Germinal center (tissue), 1 donor: ENCODE measurements at places on chromosomes 1 and 21.
A peak's percentile ranks its signal among the peaks of the same experiment; 100 is the strongest.

GRCh38 chr1:63523738-63524137 is 413 bp downstream of the EFCAB7 start:
- DNase-seq = peak; percentile 4

DNA sequence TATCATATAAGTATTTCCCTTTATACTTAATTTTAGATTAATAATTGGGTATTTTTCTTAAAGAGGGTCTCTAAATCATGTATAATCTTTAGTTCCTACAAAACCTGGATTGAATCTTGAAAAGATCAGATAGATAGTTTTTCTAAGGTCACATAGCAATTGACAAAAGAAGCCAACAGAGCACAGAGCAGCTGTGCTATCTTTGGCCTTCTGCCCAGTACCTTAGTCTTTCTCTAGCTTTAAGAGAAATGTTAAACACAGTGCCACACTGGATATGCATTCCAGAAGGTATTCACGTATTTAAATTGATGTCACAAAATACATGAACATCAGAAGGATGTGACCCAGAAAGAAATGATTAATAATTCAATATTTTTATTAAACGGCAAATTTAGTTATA is 86.8 kb downstream of the C21orf91 start:
- no peak for DNase-seq

GRCh38 chr1:9592510-9593075 is 3.9 kb downstream of the TMEM201 start:
- DNase-seq = no peak

- no peak for DNase-seq
Observed at GRCh38 chr1:196774603-196775002, at the start of gene CFHR3. Gene CFHR3 (plus strand): TSS chr1:196774840. CDS start chr1:196774887, 47 bp downstream.

GRCh38 chr1:233010146-233010545 is 59.7 kb downstream of the NTPCR start:
- no peak for DNase-seq

- DNase-seq = peak; percentile 42
Observed at GRCh38 chr1:31064718-31065309, 703 bp downstream of the PUM1 start.

- no peak for DNase-seq
Observed at GRCh38 chr1:31800674-31800967, 15.2 kb downstream of the SPOCD1 start.

DNA sequence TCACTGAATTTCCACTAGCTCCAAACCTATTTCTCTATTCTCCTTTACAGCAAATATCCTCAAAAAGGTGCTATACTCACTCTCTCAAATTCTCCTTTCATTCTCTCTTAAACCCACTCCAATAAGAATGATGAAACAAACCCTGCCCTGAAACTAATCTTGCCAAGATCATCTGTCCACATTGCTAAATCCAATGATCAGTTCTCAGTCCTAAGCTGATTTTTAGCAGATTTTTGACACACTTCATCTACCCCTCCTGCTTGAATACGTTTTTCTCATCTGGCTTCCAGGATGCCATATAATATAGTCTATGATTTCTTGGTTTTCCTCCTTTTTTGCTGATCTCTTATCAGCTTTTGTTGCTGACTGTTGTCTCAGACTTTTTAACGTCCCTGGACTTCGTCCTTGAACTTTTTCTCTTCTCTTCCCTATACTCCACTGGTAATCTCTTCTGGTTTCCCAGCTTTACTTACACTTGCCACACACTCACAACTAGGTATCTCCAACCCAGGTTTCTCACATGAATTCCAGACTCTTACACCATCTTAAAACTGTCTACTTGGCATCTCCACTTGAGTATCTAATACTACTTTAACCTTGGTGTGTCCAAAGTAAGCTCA is 35.3 kb downstream of the RERE start:
- DNase-seq = no peak

DNA sequence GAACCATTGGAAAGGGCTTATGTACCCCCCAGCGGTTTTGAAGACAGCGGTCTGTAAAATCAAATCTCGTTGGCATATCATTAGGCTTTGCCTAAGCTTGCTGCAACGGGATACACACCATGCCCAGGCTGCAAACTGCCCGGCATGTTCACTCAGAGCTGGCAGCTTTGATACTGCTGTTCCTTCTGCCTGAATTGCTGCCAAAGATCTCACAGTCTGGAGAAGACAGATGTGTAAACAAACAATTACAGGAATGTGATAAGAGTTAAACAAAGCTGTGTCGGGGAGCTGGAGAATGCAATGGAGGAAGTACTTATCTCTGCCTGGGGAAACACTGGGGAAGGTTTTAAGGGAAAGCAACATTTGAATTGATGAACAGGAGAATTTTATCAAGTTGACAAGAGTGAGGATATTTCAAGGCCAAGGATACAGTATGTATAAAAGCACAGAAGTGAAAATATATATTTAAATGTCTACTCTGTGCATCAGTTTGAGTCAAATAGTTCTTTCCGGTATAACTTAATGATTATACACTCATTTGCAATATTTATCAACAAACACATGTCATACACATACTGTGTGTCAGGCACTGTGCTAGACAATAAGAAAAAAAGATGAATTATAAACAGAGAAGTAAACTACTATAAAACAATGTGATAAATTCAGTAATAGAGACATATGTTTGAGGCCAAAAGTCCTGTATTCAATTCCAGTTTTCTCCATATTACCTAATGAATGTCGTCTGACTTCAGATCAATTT is 29.9 kb downstream of the CHML start:
- DNase-seq = no peak

GRCh38 chr1:11198851-11199594 is 9.9 kb downstream of the ANGPTL7 start:
- no peak for DNase-seq

DNA sequence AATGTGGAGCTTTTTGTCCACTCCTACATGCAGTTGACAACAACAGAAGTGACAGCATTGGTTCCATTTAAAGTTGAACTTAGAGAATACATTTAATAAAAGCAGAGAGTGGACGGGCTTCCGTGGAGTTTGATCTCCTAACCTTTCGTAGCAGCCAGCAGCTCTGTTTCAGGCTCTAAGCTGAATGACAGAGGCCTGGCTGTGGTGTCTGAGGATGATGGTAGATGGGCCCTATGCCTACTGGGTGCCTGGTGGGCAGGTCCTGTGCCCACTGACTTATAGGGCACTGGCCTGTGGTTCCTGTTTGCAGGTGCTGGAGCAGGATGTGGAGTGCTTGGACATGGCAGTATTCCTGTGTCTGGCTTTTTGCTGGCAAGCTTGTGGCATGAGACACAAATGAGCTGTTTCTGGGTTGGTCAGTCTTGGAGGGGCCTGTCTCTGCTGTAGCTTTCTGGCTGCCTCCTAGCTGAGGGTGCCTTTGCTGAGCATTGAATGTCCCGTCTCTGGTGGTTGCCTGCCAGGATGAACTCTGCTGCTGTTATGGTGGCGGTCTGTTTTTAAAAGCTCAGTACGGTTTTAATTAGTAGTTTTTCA is 54.6 kb downstream of the PRDM2 start:
- DNase-seq = no peak

DNA sequence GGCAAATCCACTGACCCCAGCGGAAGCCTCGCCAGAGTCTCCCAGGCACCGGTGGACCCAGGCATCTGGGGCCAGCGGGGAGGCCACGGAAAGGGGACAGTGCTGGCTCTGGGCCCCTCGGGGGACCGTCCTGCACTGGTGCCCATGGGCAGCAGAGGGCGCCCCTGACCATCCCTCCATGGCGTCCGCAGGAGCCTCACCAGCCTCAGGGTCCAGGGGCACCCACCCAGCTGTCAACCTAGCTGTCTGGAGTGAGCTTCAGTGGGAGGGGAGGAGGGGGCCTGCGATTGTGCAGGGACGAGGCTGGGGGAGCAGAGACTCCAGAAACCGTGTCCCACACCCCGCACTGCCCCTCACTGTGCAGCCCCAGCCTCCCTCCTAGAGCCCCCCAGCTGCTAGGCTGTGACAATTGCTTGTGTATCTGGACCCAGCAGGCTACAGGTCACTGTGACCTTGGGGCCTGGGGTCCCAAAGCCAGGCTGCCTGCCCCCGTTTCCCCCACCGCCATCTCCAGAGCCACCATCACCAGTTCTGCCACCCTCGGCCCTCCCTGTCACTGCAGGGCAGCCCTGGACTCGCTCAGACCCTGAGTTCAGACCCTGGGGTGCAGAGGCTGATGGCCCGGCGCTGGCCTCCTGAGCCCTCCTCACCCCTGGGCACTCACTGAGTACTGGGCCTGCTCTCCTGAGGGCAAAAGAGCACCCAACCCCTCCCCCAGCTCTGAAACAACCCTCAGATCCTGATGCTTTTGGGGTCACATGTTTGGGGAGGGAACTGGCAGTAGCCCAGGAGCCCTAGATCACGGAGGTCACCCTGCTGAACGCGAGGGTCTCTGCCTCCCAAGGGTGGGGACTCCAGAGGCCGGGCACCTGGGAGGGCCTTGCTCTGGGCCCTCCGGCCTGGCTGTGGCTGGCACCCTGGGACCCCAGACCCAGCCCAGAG is 10.6 kb upstream of the COL6A1 start:
- no peak for DNase-seq

DNA sequence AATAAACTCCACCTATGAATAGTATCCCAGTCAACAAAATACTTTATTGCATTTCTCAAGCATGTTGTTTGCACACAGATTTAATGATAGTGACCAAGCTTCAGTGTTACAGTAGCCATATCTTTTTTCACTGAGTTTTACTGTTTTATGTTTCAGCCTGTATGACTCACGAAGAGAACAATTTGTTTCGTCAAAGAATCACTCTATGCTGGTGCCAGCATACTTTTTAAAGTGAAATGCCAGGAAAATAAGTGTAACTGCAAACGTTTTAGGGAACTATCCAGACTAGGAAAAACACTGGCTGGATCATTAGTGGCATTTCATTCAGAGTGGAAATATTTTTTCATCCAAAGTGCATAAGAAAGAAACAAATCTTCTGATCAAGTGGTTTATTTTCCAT is 210.8 kb downstream of the COL11A1 start:
- no peak for DNase-seq

- no peak for DNase-seq
Observed at GRCh38 chr1:234869182-234870019, 259.2 kb downstream of the TOMM20 start.

DNA sequence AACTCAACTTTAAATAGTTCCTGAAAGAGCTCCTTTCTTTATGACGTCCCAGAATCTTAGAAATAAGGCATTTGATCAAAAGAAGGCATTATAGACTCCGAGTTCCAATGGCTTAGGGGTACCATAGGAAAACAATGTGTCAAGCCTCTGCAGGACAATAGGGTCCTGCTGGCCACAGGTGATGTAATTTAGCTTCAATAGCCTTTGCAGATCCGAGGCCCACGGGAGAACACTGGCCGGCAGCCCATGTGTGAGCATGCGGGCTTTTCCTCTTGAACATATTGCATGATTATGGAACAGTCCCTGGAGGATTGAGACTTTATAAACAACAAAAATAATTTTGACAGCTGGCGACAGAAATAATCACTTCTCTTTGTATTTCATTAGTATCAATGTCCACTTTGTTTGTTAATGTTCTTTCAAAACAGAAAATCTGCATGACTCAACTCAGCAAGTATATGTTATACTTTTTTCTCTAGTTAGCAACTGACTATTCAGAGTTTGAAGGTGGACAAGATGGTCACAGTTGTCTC is 49.0 kb upstream of the NR5A2 start:
- no peak for DNase-seq

DNA sequence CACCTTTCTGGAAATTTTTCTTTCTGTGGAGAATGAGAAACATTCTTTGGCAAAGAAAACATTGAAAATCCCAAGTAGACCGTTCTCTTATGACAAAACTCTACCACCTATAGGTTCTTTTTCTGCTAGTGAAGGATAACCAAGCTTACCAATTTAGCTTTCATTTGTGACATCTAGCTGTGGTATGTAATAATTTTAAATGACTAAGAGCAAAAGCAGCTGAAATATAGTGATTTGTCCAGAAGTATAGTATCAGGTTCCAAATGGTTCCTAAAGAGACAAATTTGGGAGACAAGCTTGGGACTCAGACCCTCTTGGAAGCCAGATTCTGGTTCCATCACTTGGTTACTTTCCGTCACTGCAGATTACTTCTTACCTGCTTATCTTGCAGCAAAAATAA is 24.4 kb downstream of the FUBP1 start:
- no peak for DNase-seq

DNA sequence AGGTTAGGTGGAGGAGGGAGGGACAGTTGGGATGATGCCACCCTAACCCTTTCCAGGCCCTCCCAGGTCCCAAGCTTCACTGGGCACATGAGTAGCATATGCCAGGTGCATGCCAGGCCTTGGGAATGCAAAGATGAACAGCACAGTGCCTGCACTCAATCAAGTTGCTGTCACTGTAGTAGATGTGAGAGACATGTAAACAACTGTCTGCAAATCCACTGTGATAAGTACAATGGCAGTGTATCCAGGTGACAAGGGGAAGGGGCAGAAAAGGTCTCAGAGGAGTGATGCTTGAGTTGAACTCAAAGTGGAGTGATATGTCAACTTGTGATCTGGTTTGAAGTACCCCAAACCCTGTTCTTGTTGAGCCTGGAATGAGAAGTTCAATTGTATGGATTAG is 49.5 kb upstream of the LRRN2 start:
- DNase-seq = no peak

GRCh38 chr1:173478094-173478674 is 1.0 kb downstream of the PRDX6 start:
- no peak for DNase-seq

DNA sequence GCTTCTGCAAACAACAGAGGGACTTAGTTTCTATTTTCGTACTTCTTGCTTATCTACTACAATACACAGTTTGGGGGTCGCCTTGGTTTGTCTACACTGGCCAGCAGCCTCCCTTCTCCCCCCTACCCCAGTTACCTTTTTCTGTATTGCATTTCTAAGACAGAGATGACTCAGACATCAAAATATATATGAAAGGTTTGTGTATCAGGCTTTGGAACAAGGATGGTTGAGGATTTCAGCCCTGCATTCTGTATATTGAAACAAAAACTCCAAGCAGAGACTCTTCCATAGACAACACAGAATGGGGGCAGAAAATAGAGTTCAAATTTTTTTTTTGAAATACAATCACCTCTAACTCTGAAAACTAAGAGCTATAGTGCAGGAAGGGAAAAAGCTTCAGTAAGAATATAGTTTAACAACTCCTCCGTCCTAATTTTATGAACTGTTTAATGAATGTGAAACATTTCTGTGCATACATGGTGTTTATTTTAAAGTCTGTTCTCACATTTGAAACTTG is 1.9 kb downstream of the SAMD13 start:
- DNase-seq = no peak

GRCh38 chr1:9809100-9809510 is 14.7 kb downstream of the CLSTN1 start:
- no peak for DNase-seq

- DNase-seq = no peak
Observed at GRCh38 chr1:2190491-2190976, 4.0 kb downstream of the FAAP20 start.
